Activated CD8-positive, alpha-beta memory T cell treated with anti-CD3 and anti-CD28 coated beads for 1 hour (primary cell): ENCODE measurements at places on chromosomes 12 and 14.

- no peak for DNase-seq
These were observed 142.1 kb downstream of the AKAP6 start for GRCh38 chr14:32471181-32471580.

DNA sequence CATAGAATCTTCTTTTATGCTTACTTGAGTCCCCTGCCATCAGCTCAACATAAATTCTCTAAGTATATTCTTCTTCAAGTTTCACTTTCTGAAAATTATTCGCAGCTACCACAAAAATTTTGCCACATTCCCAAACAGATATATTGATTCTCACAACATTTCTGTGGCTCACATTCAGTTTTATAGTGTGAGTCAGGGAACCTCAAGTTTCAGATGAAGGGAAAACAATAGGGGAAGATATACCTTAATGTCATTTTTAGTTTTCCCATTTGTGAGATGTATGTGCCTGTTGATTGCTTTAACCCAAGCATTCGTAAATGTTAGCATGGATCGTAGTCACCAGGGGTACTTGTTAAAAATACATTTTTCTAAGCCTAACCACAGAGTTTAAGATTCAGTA lies 465.8 kb downstream of the CCER1 start:
- DNase-seq = no peak

DNA sequence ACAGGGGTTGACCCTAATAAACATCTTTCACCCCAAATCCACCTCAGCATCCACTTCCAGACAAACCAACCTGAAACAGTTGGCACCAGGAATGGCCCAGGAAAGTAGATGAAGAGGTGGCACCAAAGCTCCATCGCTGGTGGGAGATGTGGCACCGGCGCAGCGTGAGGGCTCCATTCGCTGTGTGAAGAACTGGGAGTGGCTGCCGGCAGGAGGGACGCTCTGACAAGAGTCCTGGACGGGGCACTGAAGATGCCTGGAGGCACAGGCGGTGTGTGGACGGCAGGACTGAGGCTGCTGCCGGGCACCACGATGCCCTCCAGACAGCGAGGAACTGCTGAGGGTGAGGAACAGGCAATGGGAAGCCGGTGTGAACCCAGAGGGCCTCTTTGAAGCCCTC lies 29.3 kb downstream of the DIO3 start:
- DNase-seq = no peak

DNA sequence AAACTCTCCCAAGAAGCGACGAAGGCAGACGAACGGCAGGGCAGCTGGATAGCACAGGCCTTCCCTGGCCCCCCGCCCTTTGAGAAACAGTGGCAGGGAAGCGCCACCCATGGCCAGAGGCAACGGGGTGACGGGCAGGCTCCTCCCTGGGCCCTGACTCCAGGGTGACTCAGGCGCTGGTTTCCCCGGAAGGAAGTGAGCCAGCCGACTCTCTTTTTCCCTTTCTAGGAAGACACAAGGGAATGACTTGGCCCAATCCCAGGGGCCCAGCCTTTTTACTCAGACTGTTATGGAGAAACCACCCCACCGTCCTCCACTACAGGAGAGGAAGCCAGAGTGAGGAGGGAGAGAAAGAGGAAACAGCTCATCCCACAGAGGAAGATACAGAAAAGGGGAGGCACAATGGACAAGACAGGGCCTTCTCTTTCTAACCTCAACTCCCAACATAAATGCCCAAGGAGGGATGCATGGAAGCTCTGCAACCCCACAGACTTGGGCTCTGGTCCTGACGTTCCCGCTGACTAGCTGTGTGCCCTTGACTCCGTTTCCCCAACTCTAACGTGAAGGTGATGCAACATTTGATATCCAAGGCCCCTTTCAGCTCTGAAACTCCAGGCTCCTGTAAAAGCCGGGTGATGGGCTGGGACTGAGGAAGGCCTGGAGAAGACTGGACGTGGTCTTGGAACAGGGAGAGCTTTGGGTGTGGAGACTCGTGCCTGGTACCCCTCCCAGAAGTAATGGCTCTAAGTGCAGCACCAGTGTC lies 27.9 kb downstream of the ACTN1 start:
- DNase-seq = no peak

DNA sequence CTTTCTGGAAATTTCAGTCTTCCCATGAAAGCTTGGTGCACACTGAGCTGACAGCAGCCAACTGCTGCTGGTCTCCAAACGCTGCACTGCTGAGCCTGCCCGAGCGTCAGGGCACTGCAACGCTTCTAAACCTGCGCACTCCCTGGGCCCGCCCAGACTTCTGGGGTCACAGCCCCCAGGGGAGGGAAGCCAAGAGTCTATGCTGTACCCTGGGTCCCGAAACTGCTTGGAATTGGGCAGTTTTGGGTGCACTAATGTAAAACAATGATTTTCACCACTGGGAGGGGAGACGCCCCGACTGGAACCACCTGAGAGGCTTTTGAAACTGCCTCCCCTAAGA lies 32.0 kb downstream of the CCDC92 start:
- no peak for DNase-seq

GRCh38 chr12:48265777-48266176 lies 62.7 kb upstream of the OR10AD1 start:
- DNase-seq = no peak

GRCh38 chr14:106277503-106277902 lies 751.1 kb downstream of the TMEM121 start:
- peak; percentile 10 for DNase-seq

DNA sequence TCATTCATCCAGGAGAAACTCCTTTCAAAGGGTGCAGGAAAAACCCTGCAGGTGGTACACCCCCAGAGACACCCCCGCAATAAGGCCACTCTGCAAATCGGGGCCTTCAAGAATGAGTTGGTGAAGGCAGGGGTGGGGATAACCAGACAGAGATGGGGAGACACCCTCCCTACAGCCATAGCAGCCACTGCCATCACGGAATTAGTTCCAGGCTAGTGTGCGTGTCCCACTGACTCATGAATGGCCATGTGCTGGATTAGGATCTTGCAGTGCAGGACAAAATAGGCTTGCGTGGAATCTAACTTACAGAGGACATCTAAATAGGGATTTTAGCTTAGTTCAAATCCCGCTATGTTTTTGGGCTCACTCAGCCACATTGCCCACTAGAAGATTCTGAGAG lies 37.8 kb downstream of the SPRING1 start:
- DNase-seq = no peak

DNA sequence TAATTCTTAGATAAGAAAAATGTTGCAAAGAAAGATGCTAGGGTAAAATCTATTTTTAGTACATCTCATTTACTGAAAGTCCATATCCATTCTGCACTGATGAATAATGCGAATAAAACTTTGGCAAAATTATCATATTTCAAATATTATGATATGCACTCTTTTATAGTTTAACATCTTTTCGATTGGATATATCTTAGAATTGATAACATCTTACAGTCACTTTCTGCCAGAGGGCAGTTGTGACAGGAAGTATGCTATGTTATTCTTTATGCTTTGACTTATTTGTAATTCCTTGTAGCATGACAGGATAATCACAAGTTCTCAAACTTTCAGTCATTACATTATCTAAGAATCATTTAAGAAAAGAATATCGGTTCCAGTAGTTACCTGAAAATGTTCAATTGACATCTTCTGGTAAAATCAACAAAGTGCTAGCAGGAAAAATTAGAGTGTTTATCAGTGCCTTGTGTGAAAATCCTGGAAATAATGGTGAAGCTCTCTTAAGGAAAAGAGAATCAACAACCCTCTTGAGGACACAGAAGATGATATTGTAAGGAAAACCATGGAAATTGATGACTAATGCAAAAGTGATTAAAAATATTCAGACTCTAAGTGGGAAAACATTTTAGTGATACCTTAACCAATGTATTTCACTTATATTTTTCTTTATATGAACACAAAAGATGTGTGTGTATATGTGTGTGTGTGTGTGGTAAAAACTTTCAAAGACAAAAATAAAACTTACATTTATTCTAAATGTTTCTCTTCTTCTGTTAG lies 95.5 kb downstream of the SLC6A15 start:
- DNase-seq = no peak

GRCh38 chr14:56297449-56297848 lies 179.2 kb downstream of the PELI2 start:
- no peak for DNase-seq

- DNase-seq = no peak
These were observed 23.2 kb upstream of the BMAL2 start for GRCh38 chr12:27309293-27309994.

DNA sequence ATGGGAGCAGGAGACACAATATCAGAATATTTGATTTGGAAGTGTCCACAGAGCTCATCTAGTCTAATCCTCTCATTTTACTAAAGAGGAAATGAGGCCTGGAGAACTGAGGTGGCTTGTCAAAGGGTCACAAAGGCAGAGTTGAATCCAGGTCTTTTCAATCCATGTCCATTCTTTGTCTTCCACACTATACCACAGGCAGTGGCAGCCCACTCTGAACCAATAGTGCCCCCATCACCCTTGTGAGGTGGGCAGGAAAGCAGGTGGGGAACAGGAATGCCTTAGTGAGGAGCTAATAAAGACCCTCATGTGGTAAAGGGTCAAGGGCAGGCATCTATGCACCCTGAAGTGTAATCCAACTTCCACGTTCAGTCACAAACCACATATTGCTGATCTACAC lies 134.8 kb upstream of the EGLN3 start:
- no peak for DNase-seq

DNA sequence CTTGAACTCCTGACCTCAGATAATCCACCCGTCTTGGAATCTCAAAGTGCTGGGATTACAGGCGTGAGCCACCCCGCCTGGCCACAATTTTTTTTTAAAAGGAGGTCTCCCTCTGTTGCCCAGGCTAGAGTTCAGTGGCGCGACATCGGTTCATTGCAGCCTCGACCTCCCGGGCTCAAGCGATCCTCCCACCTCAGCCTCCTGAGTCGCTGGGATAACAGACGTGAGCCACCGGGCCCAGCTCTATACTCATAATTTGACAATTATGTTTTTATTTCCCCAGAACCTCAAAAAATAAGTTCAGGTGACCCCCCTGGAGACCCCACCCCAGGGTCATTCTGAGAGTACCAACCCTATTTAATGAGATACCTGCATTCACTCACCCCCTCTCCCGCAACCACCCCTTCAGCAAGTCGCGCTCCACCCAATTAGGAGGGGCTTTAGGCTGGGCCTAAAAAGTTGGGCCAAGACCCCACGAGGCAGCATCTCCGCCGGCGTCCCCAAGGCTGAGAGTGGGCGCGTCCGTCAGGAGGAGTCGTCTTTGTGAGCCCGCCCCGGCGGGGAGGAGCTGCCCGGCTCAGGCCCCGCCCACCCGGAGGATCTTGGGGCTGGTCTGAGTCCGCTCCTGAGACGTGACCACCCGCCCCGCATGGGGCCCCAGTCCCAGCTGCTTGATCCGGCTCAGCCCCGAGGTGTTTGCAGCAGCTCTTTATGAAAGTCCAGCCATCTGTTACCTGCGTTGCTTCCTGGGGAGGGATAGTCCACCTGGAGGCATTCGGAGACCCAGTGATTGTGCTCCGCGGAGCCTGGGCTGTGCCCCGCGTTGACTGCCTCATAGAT lies at the start of gene ANKRD33:
Gene ANKRD33, plus strand, starts transcription at position 628 of the 840 bp plus-strand sequence. Its CDS starts 84 bp downstream, at position 712.
- no peak for DNase-seq

GRCh38 chr12:38155526-38156496 lies 160.8 kb upstream of the ALG10B start:
- no peak for DNase-seq

GRCh38 chr12:115771065-115771464 lies 506.4 kb downstream of the MED13L start:
- DNase-seq = no peak

DNA sequence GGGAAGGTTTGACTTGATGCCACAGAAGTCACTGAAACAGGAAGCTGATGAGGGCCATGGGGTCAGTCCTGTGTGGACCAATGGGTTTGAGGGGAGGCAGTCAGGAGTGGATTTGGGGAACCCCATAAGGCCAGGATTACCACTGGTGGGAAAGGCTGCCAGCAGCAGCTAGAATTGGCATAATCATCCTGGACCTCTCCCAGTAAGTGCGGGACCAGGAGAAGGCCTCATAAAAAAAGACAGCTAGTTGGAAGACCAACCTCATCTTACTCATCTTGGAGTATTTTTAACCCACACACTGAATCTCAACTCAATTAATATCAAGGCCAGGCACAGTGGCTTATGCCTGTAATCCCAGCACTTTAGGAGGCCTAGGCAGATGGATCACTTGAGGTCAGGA lies 22.7 kb downstream of the TBX3 start:
- no peak for DNase-seq

DNA sequence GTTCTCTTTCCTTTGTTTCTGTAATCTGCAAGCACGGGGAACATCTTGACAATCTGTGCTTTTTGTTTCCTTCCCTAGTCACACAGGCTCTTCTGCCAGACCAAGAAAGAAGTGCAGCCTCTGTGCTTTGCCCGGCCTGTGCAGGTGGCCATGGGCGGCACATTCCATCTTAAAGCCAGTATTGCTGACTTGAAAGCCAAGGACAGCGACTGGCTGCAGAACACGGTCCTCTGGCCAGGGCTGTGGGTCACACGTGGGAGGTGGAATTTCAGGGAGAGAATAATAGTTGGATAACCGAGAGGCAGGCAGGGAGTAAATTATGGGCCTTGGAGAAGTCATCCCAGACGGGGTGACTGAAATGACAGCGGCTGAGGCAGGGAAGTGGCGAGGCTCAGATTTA lies 24.8 kb downstream of the FNTB start:
- no peak for DNase-seq

GRCh38 chr12:116373572-116374206 lies 96.2 kb upstream of the MED13L start:
- DNase-seq = no peak

GRCh38 chr12:120286768-120287490 lies 4.8 kb downstream of the RNU4-2 start:
- DNase-seq = no peak

DNA sequence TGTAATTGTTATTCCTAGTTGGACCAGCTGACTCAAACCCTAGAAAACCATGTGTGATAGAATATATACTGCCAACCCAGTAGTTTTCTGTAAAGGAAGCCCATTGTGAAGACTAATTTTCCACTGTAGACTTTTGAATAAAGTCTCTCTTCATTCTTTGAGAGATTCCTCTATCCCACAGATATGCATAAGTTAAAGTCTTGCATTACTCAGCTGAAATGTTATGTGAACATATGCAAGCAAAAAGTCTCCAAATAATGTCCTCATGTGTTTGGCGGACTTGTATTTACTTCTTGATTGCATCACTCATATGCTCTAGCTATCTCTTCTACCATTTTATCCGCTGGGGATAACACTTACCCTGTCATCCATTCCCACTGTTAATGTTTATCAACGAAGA lies 35.1 kb upstream of the OTOGL start:
- no peak for DNase-seq

DNA sequence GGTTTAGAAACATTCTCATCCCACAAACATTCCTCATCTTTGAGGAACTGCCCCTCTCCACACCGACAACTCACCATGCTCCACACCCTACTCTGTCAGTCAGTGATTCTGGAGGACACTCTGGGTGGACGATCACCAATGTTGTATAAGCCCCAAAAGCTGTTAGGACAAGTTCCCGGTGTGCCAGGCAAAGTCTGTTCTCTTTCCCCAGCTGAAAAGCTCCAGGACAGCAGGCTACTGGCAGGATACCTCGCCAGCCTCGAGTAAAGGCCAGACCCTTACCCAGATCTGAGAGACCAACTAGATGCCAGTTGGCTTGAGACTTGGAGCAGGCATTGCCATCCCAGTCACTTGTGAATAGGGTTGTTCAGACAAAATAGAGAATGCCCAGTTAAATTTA lies 12.0 kb downstream of the KRT5 start:
- DNase-seq = no peak

- no peak for DNase-seq
These were observed 16.1 kb downstream of the VRTN start for GRCh38 chr14:74364271-74364880.

GRCh38 chr12:98456576-98457573 lies 58.5 kb upstream of the TMPO start:
- no peak for DNase-seq

- no peak for DNase-seq
These were observed 73.8 kb downstream of the KIAA0586 start for GRCh38 chr14:58501214-58501816.
